Neural crest cell (in vitro differentiated cells): ENCODE measurements at places on chromosomes 3 and 15.

DNA sequence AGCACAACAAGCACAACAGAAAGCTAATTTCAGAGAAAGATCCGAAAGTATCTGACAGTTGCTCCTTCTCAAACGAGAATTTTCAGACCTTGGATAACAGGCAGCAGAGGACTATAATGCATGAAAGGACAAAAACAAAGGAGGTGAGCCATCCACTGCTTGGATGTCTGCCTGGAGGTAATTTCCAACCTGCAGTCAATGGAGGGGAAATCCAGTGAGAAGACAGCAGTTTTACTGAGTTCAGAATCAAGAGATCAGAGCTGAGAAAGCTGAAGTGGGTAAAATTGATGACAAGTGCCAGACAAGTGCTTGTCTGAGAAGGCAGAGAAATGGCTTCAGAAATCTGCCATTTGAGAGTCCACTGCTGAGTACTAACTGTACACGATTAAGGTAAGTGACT lies 22.1 kb downstream of the UBE3A start:
- H3K36me3 ChIP-seq, result peaks cover 35% of the 10 kb centered on the region
- no peak overlapping the region for H3K27ac ChIP-seq
- no peak for DNase-seq
- H3K4me3 ChIP-seq, result no peak overlapping the region
- peaks cover 20% of the 10 kb centered on the region for H3K4me1 ChIP-seq

GRCh38 chr15:91853948-91854638 lies 585 bp downstream of the SLCO3A1 start:
- H3K36me3 ChIP-seq, result no peaks in the 10 kb centered on the region
- DNase-seq, result peak; percentile 35
- peaks cover 36% of the 10 kb centered on the region for H3K27me3 ChIP-seq
- no peak overlapping the region for H3K27ac ChIP-seq
- peak overlapping the region; percentile 91 for H3K4me3 ChIP-seq

DNA sequence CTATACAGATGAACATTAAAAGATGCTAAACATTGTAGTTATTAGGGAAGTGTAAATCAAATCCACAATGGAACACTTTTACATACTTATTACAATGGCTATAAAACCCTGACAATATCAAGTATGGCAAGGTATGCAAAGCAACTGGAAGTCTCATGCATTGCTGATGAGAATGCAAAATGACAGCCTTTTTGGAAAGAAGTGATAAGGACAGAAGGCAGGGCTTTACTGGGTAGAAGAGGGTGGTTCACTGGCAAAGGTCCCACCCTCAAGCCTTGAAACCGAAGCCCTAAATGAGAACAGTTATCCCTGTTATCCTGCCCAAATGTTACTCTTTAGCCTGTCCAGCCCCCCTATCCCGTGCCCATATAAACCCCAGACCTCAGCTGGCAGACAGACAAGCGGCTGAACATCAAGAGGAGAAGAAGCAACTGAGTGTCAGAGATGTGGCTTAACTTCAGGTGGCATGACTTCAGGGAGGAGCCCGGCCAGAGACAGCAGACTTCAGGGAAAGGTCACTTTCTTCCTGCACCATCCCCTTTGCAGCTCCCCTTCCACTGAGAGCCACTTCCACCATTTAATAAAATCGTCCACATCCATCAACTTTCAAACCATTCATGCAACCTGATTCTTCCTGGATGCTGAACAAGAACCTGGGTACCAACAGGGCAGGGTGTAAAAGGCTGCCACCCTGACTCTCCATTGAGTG lies 732 bp upstream of the GCSAM start:
- H3K4me1 ChIP-seq, result peaks cover 37% of the 10 kb centered on the region
- no peak overlapping the region for H3K4me3 ChIP-seq
- H3K36me3 ChIP-seq, result peaks cover 5% of the 10 kb centered on the region
- no peaks in the 10 kb centered on the region for H3K27me3 ChIP-seq

DNA sequence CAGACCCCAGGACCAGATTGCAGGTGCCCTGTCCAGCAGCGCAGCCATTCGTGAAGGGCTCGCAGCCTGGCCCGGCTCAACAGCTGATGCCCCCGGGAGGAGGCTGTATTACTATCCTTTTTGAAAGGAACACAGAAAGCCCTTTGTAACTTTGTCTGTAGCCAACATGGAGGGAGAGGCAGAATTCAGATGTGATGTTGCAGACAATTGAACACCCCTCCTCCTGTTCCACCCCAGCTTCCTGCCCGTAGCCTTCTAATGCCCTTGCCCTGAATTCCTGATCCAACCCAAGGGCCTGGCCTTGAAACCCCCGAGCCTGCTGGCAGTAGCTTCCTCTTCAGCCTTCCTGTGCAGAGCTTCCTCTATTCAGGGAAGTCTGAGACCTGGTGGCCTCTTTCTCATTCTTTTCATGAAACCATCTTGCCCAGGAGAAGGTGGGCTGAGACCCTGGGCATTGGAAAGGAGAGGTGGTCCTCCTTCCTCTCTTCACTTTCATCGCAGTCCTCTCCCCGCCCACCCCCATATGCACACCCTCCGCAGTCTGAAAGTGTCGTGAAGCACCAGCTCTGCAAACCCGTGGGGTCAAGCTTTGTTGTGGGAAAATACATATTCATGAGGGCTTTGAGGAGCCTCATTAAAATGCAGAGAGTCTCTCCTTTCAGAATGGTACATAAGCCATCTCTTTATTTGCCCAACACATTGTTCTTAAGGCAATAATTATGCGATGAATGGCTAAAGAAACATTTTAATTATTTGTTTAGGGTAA lies 109.2 kb downstream of the APBA2 start:
- H3K27ac ChIP-seq, result peak overlapping the region; percentile 97
- no peaks in the 10 kb centered on the region for H3K27me3 ChIP-seq
- peaks cover 8% of the 10 kb centered on the region for H3K36me3 ChIP-seq
- H3K4me1 ChIP-seq, result peaks cover 78% of the 10 kb centered on the region

DNA sequence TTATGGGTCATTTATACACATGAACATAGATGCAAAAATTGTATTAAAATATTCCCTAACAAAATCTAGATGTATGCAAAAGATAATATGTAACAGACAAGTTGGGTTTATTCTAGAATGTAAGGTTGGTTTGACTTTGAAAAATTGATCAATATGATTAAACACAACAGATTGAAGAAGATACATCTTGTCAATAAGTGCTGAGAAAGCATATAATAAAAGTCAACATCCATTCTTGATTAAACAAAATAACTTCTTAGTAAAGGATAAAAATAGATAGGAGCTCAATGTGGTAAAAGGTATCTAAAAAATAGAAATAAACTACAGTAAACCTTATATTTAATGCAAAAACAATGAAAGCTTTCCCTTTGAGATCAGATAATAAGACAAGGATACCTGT lies 38.3 kb downstream of the CCDC39 start:
- no peaks in the 10 kb centered on the region for H3K4me1 ChIP-seq
- H3K27ac ChIP-seq, result no peak overlapping the region
- no peak overlapping the region for H3K4me3 ChIP-seq
